ENCODE measurements at places on chromosomes 6 and 20.

DNA sequence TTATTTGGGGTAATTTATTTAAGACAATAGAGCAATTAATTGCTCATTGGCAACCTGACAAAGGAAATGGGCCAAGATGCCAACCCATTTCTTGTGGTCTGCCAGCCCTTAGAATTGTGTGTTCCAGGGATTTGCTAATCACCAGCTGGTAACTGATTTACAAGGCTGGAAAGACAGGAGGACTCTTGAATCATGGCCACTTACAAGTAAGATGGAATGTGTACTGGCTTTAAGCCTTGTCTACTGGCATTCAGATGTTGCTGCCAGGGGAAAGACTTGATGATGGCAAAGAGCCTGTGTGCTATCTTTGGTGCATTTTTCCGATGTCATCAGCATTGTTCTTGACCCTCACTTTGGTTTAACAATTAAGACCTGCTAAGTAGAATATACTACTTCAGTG lies 91.0 kb downstream of the BCKDHB start:
- DNase-seq: no peak

- DNase-seq: no peak
Measured at GRCh38 chr20:58627212-58628072, 23.6 kb upstream of the STX16 start.

GRCh38 chr20:6886065-6886729 lies 118.7 kb downstream of the BMP2 start:
- DNase-seq: no peak

GRCh38 chr6:21859193-21859735 lies 265.7 kb downstream of the SOX4 start:
- DNase-seq: no peak

DNA sequence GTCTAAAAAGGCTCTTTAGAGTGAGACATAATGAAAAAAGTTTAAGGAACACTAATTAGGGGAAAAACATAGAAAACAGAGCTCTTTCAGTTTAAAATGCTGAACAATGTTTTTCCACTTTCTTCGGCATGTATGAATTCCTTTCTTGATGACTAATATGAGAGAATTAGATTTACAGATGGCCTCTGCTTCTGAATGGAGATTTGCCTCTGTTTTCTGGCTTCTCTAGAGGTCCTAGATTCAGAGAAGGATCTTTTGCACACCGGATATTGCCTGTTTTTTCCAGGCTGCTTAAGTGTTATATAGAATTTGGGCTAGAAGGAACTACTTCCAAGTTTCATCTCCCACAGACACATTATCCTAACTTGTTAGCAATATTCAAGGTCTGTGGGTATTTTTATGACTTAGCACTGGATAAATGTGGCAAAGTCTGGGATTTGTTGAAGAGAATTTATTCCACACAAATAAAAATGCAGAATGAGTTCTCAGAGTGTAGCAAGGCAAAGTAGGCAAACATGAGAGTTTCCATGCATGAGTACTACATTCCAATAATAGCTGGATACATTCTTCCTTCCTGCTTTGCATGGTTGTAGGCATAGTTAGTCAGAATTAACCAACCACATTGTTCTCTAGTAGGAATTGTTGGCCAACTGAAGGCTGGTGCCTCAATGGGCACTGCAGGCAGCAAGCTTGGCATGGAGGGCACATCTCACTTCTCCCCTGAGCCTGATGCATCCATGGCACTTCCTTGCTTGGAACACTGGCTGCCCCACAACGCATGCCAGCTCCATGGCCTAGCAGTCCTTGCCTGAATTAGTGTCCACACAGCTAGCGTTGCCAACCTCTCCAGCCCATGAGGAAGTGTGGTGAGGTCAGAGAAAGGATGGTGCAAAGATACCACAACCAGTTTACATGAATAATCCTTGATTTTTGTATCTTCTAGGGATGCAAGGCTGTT lies 224.2 kb downstream of the CLIC5 start:
- peak; percentile 30 for DNase-seq
